ENCODE measurements at places on chromosomes 11 and 22.

GRCh38 chr22:28402539-28402938, 277.1 kb downstream of the TTC28 start:
- DNase-seq, result no peak

DNA sequence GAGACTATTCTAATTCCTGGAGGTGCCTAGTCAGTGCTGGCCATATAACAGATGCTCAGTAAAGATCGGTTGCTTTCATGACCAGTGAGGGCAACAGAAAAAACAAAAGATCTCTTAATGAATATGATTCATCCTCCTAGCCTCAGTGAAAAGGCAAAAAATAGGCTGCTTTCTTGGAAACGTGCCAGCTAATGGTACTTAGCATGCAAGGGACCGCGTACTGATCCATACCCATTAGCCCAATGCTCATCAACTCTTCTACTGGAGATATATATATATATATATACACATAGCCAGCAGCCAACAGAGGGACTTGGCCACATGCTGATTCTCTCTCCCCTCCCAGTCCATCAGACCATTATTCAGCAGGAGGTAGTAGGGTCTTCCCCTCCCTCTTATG, 320.4 kb downstream of the KIRREL3 start:
- no peak for DNase-seq

- DNase-seq, result no peak
These were observed 634.1 kb downstream of the TBC1D22A start for GRCh38 chr22:47396515-47396914.

GRCh38 chr22:42868751-42869251, 11.7 kb upstream of the ARFGAP3 start:
- DNase-seq, result no peak

GRCh38 chr11:121478226-121478894, 25.6 kb upstream of the SORL1-AS1 start:
- no peak for DNase-seq

DNA sequence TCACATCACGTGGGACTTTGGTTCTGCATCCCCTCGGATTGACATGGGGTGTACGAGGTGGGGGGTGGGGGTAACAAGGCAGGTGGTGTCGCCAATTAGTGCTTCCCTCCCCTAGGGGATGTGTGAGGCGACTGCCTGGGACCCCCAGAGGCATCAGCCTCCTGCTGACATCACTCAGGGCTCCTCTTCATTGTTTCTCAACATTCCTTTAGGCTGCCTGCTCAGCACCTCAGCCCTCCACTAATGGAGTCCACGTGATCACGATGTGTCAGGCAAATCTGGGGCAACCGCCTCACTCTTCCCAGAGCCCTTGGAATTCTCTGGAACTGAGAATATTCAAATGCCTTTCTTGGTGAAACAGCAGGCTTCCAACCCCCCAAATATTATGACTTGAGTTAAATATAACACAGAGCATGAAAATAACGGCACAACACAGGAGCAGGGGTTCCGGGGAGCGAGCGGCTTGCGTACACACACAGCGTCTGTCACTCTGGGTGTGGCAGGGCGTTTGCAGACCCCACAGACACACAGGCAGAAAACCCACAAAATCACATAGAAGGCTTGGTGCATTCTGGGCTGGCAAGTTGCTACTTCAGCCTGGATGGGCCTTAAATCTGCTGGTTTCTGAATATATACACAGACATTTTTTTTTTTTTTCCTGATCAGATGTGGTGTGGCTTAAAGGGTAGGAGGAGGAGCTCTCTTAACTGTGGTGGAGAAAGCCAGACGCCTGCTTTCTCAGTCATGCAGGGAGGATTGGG, 170.1 kb upstream of the CADM1 start:
- peak; percentile 33 for DNase-seq

- DNase-seq, result no peak
These were observed 21.8 kb downstream of the PRR5 start for GRCh38 chr22:44723801-44724200.

DNA sequence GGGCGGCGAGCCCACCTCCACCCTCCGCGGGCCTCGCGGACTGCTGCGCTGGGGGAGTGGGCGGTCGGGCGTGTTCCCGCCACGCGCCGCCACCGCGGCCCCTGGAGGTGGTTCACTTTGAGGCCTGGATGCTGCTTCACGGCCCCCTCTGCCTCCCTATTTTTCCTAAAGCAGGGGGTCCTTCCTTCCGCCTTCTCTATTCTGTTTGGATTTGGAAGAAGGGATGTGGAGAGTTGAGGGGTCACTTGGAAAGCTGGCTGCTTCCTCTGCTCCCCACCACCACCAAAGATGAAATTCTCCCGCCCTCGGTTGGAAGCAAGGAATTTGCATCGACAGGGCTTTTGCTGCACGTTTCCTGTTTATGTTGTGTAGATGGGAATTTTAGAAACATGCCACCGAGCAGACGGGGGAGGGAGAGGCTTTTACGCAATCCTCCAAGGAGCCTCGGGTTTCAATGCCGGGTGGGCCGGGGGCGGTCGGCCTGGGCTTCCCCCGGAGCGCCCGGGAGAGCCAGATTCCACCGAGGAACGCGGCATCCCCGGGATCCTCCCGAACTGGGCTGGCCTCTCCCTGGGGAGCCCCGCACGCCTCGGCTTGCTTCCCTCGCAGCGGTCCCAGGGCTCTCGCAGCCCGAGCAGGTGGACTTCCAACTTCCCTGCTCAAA, 403 bp upstream of the SBF2 start:
- DNase-seq, result peak; percentile 46

DNA sequence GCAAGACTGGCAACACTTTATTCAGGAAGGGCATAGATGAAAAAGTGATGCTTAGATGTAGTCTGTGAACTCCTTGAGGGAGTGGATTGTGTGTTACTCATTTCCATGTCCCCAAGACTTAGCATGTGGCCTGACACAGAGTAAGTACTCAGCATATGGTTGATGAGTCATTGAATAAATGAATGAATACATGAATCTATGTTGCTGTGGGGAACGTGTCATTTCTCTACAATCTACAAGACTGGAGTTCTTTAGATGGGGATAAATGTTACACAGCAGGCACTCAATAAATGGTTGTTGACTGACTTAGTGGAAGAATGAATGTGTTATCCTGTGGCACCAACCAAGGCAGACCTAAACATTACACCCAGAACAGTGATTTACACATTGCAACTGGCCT, 17.9 kb downstream of the BPIFC start:
- DNase-seq, result no peak

DNA sequence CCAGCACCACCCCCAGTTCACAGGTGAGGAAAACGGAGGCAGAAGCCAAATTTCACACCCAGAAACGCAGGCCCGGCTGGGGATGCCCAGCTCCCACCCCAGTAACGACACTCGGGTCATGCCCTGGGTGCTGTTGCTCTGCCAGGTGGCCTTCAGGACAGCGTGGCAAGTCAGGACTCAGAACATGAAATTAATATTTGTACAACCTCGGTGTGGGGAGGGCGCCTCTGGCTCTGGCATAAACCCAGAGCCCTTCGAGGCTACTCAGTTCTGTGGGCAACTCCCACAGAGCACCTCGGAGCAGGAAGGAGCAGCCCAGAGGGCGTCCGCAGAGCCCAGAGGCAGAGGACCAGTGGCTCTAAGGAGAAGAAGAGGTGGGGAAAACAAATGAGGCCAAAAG, 71.6 kb downstream of the CELSR1 start:
- no peak for DNase-seq

DNA sequence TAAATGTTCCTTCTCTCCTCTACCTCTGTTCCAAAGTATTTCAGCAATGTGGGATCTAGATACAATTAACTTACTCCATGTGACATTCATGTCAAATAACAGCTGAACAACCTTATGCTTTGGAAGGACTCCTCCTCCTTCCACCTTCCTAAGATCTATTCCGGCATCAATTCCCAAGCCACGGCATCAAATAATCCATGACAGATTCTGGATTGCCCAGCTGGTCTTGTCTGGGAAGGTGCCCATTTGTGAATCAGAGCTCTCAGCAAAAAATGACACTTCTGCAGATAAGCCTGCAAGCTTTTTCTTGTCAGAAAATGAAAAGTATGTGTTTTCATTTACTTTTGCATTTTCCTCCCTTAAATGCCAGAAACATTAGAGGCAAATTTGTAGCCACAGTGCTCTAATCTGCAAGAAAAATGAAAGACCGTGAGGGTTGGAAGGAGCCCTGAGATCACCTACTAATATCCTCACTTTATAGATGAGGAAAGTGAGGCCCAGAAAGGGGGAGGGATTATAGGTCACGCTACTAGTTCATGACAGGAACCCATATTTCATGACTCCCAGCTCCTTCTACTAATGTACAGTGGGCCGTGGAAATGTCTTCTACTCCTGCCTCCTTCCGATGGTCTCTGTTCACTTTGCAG, 124.0 kb downstream of the ME3 start:
- no peak for DNase-seq

GRCh38 chr11:6402061-6402470, 11.8 kb downstream of the SMPD1 start:
- DNase-seq, result no peak

GRCh38 chr22:23581260-23581650, 1.2 kb upstream of the IGLL1 start:
- no peak for DNase-seq

DNA sequence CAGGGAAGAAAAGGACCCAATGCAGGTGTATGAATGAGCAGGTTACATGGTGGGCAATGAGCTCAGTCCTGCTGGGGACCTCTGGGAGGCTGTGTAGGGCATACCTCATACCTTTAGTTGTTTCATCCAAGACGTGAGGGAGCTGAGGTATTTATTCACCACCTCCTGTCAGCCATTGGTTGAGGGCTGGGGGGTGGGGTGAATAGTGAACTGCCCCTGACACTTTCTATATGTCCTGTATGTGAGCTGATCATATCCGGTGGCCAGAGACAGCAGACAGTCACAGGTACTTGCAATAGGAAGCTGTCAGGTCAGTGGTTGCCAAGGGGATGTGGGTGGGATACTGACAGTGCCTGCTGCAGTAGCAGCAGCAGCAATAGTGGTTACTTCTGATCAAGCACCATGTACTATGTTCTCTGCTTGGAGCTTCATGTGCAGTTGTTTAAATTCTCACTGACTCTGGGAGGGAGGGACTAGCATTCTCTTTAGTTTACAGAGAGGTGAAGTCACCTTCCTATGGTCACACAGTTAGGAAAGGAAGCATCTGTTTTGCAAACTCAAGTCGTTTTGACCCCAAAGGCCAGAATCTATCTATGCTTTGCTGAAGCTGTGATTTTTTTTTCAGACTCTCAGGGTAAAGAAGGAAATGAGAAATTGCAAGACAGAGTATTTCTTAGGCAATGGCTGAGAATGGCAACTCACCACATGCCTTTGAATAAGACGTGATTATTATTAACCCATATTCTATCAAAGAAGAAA, 54.0 kb downstream of the MIAT start:
- DNase-seq, result no peak

GRCh38 chr22:37254209-37254866, 10.3 kb upstream of the RAC2 start:
- no peak for DNase-seq

- no peak for DNase-seq
These were observed 8.2 kb upstream of the MICAL3 start for GRCh38 chr22:18032455-18033101.

GRCh38 chr11:134291196-134291595, 15.0 kb downstream of the GLB1L3 start:
- DNase-seq, result no peak

DNA sequence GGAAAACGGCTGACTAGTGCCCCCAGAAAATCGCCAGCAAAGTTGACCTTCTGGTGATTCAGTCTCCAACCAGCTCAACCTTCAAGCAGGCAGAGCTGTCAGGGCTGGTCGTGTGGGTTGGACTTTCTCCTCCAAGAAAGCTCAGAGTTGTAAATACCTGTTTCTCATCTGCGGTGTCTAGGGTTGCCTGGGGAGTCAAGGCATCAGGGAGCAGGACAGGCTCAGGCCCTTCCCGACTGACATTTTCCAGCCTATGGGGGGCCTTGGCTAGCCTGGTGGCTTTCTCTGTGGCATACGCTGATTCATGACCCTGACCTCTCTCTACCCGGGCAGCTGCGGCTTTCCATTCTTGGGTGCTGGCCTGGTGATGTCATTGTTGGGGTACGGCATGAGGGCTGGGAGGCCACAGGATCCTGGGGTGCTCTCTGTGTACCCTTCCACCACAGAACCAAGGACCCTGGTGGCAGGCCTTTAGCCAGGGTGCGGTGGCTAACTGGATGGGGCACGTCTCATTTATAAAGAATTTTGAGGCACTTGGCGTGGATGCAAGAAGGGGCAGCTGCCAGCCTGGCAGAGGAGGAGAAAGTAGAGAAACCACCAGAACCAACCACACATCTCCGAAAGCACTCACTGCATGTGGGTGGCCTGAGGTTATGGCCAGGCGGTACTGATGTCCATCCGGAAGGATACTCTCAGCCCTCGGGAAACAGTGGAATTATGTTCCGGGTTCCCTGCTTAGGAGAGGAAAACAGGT, 64.9 kb downstream of the BCR start:
- no peak for DNase-seq

DNA sequence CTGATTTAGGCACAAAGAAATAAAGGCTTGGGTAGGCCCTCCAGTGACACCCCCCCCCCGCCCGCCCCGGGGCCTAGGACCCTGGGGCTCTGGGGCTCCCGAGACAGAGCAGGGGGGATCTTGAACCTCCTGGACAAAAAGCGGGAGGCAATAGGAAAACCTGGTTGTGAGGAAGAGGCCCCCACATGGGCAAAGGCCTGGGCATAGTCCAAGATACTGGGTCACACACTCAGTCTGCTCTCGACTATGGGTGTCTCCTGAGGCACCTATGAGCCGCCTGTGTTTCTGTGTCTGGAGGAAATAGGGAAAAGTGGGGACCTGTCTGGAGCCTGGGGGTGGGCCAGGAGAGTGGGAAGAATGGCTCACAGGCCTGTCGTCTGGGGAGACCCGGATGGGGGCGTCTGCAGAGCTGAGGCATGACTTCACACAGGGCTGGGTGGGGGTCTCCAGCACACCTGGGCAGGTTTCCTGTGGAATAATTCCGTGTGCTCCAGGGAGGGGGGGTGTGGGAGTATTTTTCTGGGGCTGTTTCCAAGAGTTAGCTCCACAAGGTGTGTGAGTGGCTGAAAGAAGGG, 2.4 kb upstream of the MN1 start:
- no peak for DNase-seq

DNA sequence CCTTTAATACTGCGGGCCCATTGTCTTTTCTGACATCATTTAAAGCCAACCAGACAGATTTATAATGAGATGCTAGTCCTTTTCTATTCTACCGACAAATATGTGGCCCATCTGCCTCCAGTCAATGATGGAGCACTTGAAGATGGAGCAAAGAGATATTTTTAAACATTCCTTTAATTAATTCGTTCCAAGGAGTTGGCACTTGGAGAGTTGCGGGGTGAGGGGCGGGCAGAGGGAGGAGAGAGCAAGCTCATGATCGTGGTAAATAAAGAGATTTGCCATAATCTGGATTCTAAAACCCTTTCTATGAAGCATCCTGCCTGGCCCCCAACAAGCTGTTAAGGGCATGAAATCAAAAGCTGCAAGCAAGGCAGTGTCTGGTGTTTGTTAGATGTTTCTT, 5.0 kb downstream of the SLC1A2 start:
- DNase-seq, result no peak

Measured in head of caudate nucleus (tissue), 42 donors.